ENCODE measurements at places on chromosomes 7 and 10.

GRCh38 chr7:90251304-90251635, 6.3 kb downstream of the CFAP69 start:
- no peak overlapping the region for H3K27ac ChIP-seq
- DNase-seq = no peak
- H3K36me3 ChIP-seq = no peaks in the 10 kb centered on the region
- H3K4me3 ChIP-seq = no peak overlapping the region

DNA sequence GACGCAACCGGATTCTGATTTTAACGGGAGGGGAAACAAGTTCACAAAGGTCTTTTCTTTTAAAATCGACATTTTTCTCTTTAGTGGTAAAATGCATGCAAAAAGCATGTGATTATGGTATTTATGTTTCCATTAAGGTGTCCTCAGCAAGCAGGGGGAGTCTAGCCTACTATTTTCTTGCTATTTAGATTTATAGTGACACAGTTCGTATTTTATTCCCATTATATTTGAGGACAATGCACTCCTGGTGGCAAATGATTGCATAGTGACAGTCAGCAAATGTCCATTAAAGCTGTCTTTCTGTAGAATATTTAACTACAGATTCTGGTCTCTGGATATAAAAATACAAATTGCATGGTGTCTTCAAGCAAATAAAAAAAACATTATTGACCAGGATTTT, 554.2 kb downstream of the PARD3 start:
- no peak overlapping the region for H3K4me3 ChIP-seq
- DNase-seq = no peak
- H3K4me1 ChIP-seq = no peaks in the 10 kb centered on the region
- H3K27me3 ChIP-seq = no peaks in the 10 kb centered on the region

DNA sequence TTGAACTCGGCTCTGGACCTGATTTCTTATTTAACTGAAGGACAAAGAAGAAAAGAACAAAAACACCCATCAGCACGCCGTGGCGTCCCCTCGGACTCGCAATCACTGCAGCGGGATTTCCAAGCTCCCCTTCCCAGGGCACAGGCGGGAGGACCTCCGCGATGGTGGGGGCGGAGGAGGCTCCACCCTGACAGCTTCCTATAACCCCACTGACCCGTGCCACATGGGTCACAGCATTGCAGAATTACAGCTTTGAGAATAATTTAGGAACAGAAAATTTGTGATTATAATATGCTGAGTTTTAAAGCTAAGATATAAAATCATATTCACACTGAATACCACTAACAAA, 129.7 kb upstream of the SEC61G start:
- no peak overlapping the region for H3K4me3 ChIP-seq
- H3K27ac ChIP-seq = no peak overlapping the region
- H3K27me3 ChIP-seq = no peaks in the 10 kb centered on the region
- DNase-seq = no peak
- peaks cover under 1% of the 10 kb centered on the region for H3K4me1 ChIP-seq

GRCh38 chr7:129436335-129436923, 2.2 kb downstream of the STRIP2 start:
- H3K4me3 ChIP-seq = no peak overlapping the region
- no peaks in the 10 kb centered on the region for H3K36me3 ChIP-seq
- no peak overlapping the region for H3K27ac ChIP-seq

DNA sequence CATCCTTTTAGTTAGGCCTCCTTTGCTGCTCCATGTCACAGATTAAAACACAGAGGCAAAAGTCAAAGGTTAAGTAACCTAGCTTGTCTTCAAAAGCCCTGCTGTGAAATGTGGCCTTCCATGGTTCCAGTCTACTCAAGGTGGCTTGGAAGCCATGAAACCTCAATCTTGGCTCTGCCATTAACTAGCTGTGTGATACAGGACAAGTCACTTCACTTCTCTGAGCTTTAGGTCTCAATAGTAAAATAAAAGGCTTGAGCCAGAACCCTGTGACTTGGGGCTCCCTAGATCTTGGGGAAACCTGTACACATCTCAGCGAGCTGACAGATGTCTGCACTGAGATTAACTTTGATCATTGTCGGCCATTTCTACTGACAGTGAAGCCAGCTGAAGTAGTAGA, 48.0 kb upstream of the KMT2E start:
- no peak overlapping the region for H3K4me3 ChIP-seq
- no peaks in the 10 kb centered on the region for H3K27me3 ChIP-seq
- no peak for DNase-seq
- H3K36me3 ChIP-seq = no peaks in the 10 kb centered on the region

DNA sequence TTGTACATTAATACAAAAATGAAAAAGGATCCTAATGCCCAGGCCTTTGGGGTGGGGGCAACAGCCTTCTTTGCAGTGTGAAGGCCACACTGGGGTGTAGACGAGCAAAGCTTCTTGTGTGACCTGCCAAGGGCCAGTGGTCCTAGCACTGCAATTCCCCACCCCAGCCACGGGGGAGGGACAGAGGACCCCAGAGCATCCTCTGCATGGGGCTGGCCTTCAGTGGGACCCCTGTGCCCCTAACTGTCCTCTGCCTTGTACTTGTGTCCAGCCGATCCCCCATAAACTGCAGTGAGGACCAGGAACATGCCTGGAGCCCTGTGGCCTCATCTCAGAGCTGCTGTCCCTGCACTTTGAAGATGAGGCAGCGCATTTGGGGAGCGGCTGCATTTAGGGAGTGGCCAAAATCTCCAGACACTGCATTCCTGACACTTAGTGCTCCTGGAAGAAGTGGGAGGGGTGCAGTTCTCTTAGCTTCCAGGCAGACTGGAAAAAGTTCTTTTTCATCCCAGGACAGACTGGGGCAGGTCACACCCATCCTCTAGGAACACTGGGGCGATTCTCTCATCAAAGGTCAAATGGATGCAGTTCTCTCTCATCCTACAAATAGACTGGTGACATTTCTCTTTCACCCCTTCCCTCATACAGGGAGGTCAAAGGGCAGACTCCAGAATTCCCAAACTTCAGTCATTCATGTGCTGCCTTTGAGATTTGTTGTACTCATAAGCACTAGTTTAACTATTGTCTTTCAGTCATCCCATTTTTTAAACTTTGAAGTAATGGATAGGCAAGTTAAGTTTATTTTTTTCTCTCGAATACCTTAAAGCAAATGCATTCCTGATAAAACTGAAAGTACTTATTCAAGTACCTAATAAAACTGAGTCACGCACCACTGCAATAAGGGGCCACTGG, 922 bp upstream of the MYO1G start:
- no peaks in the 10 kb centered on the region for H3K27me3 ChIP-seq
- H3K27ac ChIP-seq = no peak overlapping the region
- peaks cover 10% of the 10 kb centered on the region for H3K36me3 ChIP-seq
- no peak for DNase-seq

GRCh38 chr7:155643804-155644177, 670 bp upstream of the RBM33 start:
- peak overlapping the region; percentile 95 for H3K4me3 ChIP-seq
- H3K4me1 ChIP-seq = peaks cover 15% of the 10 kb centered on the region
- H3K36me3 ChIP-seq = no peaks in the 10 kb centered on the region
- H3K27me3 ChIP-seq = no peaks in the 10 kb centered on the region
- DNase-seq = no peak
- peak overlapping the region; percentile 98 for H3K27ac ChIP-seq

DNA sequence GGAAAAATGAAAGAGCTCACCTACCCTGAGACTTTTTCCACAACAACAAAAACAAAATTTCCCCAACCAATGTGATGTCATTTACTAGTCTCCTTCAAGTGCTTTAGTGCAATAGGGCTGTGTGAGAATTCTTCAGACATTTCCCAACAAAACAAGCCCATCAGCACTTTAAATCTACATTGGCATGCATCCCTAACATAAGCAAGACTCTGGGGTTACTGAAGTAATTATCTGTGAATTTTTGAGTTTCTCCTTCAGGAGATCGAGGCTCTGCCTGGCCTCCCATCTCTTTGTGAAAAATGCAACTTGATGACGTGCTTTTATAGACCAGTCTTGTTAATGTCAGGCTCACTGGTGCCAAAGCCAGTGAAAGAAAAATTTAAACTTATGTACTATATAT, 255.6 kb downstream of the GFRA1 start:
- H3K4me1 ChIP-seq = 0 out of 2 replicates have a peak, but pooled peaks cover 8% of the 10 kb centered on the region
- no peak for DNase-seq
- no peaks in the 10 kb centered on the region for H3K27me3 ChIP-seq
- no peak overlapping the region for H3K27ac ChIP-seq

DNA sequence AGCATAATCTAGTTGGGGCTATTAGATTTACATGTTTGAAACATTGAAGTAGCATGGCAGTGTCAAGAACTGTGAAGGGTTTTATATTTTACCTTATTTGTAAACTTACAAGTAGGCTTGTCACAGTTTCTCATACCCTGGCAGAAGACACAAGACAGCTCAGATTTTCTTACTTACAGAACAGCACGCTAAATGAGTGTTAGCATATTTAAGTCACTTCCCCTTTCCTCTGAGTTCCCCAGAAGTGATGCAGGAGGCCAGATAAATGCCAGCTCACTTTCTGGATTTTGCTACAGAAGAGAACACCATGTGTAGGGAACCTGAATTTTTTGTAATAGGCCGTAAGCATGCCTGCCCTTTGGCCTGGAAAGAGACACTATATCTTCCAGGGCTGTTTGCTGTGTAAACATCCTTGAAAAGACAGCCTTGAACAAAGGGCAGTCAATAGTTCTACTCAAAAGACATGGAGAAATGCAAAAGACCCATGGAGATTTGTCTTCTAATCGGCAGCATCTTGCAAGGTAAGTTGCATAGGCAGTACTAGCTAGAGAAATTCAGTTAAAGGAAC, 279.1 kb downstream of the PHF14 start:
- no peaks in the 10 kb centered on the region for H3K27me3 ChIP-seq
- no peaks in the 10 kb centered on the region for H3K36me3 ChIP-seq
- H3K27ac ChIP-seq = peak overlapping the region; percentile 17

GRCh38 chr7:46072722-46073121, 151.7 kb upstream of the IGFBP3 start:
- H3K4me3 ChIP-seq = no peak overlapping the region
- no peaks in the 10 kb centered on the region for H3K27me3 ChIP-seq
- no peaks in the 10 kb centered on the region for H3K36me3 ChIP-seq
- no peaks in the 10 kb centered on the region for H3K4me1 ChIP-seq
- H3K27ac ChIP-seq = no peak overlapping the region
- DNase-seq = no peak

DNA sequence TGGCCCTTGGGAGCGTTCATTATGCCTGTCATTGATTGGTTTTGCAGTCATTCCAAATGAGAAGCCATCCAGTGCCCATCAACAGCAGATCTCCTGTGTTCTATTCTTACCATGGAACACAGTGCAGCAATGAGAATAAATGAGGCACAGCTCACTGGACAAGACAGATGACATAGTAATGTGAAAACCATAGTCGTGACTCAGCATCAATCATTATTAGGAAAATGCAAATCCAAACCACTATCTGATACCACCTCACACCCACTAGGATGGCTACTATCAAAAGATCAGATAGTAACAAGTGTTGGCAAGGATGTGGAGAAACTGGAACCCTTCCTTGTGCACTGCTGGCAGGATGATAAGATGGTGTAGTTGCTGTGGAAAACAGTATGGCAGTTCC, 144.7 kb downstream of the ARHGAP22 start:
- no peak overlapping the region for H3K27ac ChIP-seq
- peaks cover 18% of the 10 kb centered on the region for H3K4me1 ChIP-seq
- no peak for DNase-seq
- H3K4me3 ChIP-seq = no peak overlapping the region

DNA sequence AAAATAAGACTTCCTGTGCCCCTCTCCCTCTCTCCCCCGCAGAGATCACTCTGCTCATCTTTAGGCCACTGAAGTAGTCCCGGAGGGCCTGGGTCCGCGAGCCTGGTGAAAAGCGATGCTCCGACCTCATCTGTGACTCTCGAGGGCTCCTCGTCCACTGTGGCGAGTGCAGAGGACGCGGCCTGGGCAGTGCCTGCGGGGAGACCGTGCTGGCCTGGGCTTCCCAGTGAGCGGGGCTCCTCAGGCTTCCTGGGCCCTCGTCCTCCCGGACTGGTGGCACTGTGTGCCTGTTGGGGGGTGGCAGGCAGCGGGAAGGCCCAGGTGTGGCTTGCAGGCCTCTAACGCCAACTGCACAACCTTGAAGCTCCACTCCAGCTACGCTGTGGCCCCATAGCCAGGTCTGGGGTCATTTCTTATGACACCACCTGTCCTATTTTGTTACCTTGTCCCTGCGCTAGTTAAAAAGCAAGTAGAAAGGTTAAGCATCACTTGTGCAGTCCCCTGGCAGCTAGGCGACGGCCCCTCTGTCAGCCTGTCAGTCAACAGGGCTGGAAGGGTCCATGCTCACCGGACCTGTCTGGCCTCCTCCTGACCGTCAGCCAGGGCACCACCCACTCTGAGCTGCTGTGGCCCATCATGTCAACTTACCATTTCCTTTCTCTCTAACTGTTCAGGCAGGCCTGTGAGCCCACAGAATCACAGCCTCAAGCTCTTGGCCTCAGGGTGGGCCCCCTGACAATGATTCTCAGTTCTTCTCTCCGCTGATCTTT, 20.5 kb downstream of the MNX1 start:
- no peak overlapping the region for H3K4me3 ChIP-seq
- no peaks in the 10 kb centered on the region for H3K36me3 ChIP-seq
- no peak for DNase-seq

DNA sequence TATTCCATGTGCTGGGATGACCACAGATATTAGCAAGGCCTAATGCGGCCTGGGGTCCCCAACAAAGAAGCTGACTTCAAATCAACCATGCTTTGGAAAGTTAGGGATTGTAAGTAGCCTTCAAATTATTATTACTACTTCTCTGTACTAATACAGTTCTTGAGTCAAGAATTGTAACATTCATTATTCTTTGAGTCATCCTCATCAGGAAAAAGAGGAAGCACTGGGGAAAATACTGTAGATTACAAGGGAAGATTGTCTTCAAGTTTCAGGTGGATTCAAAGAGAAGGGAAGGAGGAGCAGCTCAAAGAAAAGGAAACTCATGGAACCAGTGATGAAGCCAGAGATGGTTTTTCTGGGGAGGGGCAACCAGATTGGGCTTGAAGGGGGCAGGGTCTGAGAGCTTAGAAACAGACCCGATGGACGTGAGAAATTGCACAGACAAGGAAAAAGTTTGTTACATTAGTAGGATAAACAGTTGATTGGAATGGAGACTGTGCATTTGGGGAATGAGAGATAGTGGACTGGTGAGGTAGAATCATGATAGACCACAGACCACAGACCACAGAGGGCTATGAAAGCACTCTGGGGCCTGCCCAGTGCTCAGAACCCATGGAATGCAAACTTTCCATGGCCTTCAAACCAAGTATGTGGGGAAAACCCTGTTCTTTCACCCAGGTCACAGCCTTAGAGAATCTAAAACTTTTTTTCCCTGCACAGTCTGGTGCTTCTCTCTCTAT, 209.9 kb downstream of the ZNF365 start:
- no peak overlapping the region for H3K27ac ChIP-seq
- H3K4me3 ChIP-seq = no peak overlapping the region
- no peaks in the 10 kb centered on the region for H3K4me1 ChIP-seq
